ENCODE measurements at places on chromosomes 1 and 21. TPM values are rescaled to one million over a fixed set of nuclear protein-coding genes. Genes with fewer than 3 reads are reported as not detected.

GRCh38 chr1:201714542-201715329 lies 114.2 kb upstream of the IPO9 start:
- no peaks in the 10 kb centered on the region for H3K36me3 ChIP-seq
- no peak for DNase-seq
- H3K4me1 ChIP-seq = peaks cover 5% of the 10 kb centered on the region
- H3K27ac ChIP-seq = no peak overlapping the region

DNA sequence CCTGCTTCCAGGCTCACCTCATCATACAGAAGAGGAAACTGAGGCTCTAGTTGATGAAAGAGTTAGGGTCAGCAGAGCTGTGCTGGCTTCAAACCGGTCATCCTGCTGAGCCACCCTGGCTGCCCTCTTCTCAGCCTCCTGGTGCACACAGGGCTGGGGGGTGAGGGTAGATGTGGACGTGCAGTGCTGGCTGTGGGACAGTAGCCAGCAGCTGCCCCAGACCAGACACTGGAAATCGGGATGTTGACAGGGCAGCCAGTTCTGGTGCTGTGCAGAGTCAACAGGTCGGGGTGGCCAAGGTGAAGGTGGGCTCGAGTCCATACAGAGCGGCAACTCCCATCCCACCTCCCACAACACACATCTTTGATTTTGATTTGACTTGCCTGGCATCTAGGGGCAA lies 1.5 kb upstream of the CLCNKA start:
- no peak overlapping the region for H3K4me3 ChIP-seq
- no peaks in the 10 kb centered on the region for H3K36me3 ChIP-seq
- H3K4me1 ChIP-seq = no peaks in the 10 kb centered on the region
- H3K27ac ChIP-seq = no peak overlapping the region
- DNase-seq = no peak

DNA sequence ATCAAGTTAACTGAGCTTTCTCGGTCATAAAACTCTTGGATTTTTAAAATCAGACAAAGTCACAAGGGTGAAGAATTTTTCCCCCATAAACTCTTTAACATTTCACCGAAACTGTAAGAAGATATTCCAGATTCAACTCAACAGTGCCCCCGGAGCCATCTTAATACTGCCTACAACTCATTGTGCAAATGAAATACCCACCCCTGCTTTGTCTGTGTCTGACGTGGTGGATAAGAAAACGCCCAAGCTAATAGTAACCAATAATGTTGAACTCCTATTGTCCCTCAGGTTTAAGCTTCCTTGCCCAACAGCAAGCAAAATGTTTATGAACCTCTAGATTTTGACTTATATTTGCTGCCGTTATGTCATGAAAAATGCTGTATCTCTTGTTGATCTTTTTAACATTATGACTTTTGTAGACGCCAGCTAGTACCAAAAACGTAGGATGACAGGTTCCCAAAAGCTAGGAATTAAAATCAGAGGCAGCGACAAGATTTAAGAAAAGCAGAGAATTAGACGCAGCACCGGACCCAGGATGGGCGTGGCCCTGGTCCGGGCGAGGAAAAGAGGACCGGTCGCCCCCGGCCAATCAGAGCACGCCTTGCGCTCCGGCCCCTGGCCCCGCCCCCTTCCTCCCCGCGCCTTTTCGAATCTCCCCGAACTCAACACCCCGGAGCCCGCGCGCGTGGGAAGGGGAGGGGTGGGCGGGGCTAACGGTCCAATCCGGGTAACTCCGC lies 1.1 kb downstream of the STMN1 start:
- H3K27me3 ChIP-seq = peaks cover 21% of the 10 kb centered on the region
- peak; percentile 98 for DNase-seq
- H3K27ac ChIP-seq = peak overlapping the region; percentile 87
- H3K36me3 ChIP-seq = peaks cover 45% of the 10 kb centered on the region
- H3K4me3 ChIP-seq = peak overlapping the region; percentile 94

Gene RGS13
- not detected for total RNA-seq

- no peak overlapping the region for H3K27ac ChIP-seq
- H3K4me3 ChIP-seq = no peak overlapping the region
- H3K27me3 ChIP-seq = no peaks in the 10 kb centered on the region
- DNase-seq = no peak
- peaks cover 55% of the 10 kb centered on the region for H3K36me3 ChIP-seq
Observed at GRCh38 chr1:184945029-184945428, 29.3 kb downstream of the NIBAN1 start.

- H3K36me3 ChIP-seq = no peaks in the 10 kb centered on the region
- H3K27me3 ChIP-seq = no peaks in the 10 kb centered on the region
- H3K27ac ChIP-seq = no peak overlapping the region
- no peak for DNase-seq
Observed at GRCh38 chr1:86030180-86030579, 126.4 kb downstream of the COL24A1 start.

GRCh38 chr1:209265301-209265700 lies 318.2 kb upstream of the CAMK1G start:
- no peaks in the 10 kb centered on the region for H3K36me3 ChIP-seq
- H3K27ac ChIP-seq = no peak overlapping the region
- no peaks in the 10 kb centered on the region for H3K27me3 ChIP-seq
- H3K4me1 ChIP-seq = no peaks in the 10 kb centered on the region

Gene FAM43B
- total RNA-seq = not detected

GRCh38 chr1:87926921-87927320 lies 598.2 kb downstream of the LMO4 start:
- no peaks in the 10 kb centered on the region for H3K36me3 ChIP-seq
- H3K4me1 ChIP-seq = no peaks in the 10 kb centered on the region
- DNase-seq = no peak
- H3K4me3 ChIP-seq = no peak overlapping the region
- no peak overlapping the region for H3K27ac ChIP-seq

Gene PGBD5
- total RNA-seq = not detected

- H3K36me3 ChIP-seq = no peaks in the 10 kb centered on the region
- peaks cover 4% of the 10 kb centered on the region for H3K27me3 ChIP-seq
- peaks cover 11% of the 10 kb centered on the region for H3K4me1 ChIP-seq
- no peak overlapping the region for H3K4me3 ChIP-seq
Observed at GRCh38 chr1:162629651-162630050, 2.6 kb upstream of the DDR2 start.

DNA sequence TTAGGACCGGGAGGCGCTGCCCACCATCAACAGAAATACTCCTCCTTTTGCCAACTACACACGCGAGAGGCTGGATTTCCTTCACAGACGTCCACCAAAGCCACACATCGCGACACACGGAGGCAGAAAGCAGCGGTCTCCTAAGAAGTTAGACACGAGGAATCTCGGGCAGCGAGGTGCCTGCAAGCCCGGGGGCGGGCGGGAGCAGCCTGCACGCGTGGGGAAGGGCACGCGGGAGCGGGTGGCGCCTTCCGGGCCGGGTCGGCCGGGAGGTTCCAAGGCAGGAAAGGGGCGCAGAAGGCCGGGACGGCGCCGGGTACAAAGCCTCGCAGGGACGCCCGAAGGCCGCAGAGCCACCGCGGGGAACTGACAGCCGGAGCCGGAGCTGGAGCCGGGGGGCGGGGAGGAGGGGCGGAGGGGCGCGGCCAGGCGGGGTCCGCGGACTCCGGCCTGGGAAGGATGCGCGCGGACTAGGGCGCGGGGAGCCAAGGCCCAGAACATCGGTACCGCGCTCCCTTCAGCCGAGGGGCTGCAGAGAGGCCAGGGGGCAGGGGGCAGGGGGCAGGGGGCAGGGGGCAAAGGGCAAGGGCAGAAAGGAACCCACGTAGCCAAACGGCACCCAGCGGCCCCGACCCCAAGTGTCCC lies 722 bp downstream of the NPHP4 start:
- H3K4me3 ChIP-seq = peak overlapping the region; percentile 99
- H3K27me3 ChIP-seq = no peaks in the 10 kb centered on the region
- DNase-seq = peak; percentile 63
- peak overlapping the region; percentile 74 for H3K27ac ChIP-seq
- H3K4me1 ChIP-seq = peaks cover 34% of the 10 kb centered on the region
- peaks cover 26% of the 10 kb centered on the region for H3K36me3 ChIP-seq

Gene QSOX1
- total RNA-seq = 28.9 TPM

Gene AGT
- not detected for total RNA-seq

DNA sequence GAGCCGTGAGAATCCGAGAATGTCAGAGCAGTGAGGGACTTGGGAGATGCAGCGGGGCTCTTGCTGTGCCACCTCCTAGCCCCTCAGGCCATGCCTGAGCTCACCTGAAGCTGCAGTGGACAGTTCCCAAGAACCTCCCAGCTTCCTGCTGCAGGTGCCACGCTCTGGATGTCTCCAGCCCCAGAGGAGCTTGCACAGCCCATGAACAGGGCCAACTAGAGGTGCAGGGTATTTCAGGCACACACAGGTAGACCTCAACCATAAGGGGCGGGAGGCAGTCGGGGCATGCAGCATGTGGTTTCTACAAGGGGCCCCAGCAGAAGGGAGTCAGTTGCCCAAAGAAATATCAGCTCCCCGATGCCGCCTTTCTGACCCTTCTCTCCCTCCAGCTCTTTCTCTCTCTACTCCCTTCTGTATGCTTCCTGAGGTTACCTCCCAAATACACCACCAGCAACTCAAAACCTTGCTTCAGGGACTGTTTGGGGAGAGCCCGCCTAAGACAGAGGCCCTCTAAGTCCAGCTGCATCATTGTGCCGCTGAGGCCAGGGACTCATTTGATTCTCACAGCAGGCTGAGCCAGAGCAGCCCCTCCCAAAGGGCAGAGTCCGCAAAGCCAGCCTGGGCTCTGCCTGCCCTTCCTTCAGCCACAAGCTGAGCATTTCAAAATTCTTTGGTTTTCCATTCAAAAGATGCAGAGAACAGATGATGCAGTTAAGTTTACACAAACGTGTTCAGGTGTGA lies 209.8 kb downstream of the MATN1 start:
- no peak overlapping the region for H3K27ac ChIP-seq
- no peaks in the 10 kb centered on the region for H3K4me1 ChIP-seq
- H3K27me3 ChIP-seq = peaks cover 3% of the 10 kb centered on the region
- DNase-seq = no peak
- no peak overlapping the region for H3K4me3 ChIP-seq

DNA sequence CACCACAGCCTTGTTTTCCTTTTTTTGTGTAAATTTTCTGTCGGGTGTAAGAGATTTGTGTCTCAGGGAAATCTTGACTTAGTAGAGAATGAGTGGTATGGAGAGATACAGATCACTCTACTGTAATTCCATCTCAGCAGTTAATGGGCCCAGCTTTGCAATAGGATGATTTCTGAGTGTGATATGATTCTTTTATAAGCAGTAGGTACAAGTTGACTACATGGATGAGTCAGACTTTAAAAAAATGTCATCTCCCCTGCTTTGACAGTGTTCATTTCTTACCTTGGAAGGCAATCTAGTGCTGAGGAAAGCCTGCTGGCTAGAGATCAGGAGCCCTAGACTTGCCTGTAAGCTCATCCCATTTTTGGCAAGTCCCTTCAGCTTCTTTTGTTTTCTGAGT lies 261.9 kb downstream of the RYR2 start:
- no peak overlapping the region for H3K4me3 ChIP-seq
- no peaks in the 10 kb centered on the region for H3K36me3 ChIP-seq
- H3K4me1 ChIP-seq = no peaks in the 10 kb centered on the region
- H3K27me3 ChIP-seq = peaks cover 2% of the 10 kb centered on the region
- H3K27ac ChIP-seq = no peak overlapping the region
- DNase-seq = no peak

DNA sequence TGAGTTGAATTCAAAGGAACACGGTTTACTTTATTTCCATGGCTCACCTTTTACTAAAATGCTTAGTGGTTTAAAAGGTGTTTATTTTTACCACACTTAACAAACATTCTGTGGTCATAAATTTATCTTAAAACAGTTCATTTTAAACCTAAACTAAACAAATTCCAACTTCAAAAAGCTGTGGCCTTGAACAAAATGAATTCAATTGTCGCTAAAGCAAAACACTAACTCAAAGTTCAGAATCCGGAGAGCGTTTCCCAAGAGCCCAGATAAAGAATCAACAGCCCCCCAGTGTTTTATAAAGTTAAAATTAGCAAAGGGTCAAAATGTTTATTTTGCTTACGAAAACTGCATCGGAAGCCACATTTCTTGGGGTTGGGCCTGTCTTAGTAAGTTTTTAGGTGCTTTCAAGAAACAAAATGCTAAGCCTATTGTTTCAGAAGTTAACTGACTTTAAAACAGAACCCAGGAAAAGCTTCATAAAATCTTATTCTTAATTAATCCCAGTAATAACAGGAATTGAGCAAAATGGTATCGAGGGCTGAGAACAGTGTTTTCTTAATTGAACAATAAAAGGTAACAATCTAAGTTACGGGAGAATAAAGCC lies 1.3 kb downstream of the PUM1 start:
- peak overlapping the region; percentile 96 for H3K4me3 ChIP-seq
- peaks cover 28% of the 10 kb centered on the region for H3K36me3 ChIP-seq
- peak overlapping the region; percentile 96 for H3K27ac ChIP-seq
- no peak for DNase-seq

Gene EPHA8
- not detected for total RNA-seq

- peaks cover 8% of the 10 kb centered on the region for H3K27me3 ChIP-seq
- H3K4me3 ChIP-seq = no peak overlapping the region
- no peaks in the 10 kb centered on the region for H3K36me3 ChIP-seq
- peaks cover 34% of the 10 kb centered on the region for H3K4me1 ChIP-seq
Observed at GRCh38 chr1:23171181-23171755, 2.6 kb upstream of the LUZP1 start.

- no peak overlapping the region for H3K27ac ChIP-seq
- peaks cover 35% of the 10 kb centered on the region for H3K4me1 ChIP-seq
- H3K4me3 ChIP-seq = no peak overlapping the region
- H3K36me3 ChIP-seq = peaks cover 5% of the 10 kb centered on the region
- DNase-seq = no peak
Observed at GRCh38 chr1:209790286-209791193, 6.2 kb upstream of the C1orf74 start.

DNA sequence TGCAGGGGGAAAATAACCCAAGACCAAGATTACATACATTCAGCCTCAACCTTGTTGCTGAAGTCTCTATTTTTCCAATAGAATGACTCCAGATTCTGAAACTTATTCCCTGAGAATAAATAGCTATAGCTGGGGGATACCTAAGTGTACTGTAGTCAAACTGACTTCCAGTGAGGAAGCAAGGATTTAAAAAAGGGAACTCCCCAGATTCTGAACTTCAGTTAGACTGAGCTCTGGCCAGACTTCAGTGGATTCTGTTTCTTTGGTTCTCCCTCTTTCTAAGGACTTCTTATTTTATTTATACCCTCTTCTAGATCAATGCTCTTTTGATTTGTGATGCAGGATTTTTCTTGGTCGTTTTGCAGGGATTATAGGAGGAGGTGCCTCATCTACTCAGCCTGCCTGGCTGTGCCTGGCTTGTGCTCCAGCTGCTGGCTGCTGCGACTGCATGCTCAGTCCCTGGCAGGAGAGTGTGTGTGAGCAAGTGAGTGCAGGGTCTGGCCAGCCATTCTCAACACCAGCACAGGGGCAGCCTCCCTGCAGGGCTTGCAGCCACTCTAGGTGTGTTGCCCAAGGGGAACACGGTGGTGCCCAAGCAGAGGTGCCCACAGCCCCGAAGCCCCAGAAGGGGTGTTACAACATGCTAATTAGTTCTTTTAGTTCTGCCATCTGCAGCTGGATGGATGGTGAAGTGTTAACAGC lies 43.0 kb downstream of the SPATA17 start:
- DNase-seq = no peak
- no peak overlapping the region for H3K4me3 ChIP-seq
- no peaks in the 10 kb centered on the region for H3K36me3 ChIP-seq
- H3K27ac ChIP-seq = no peak overlapping the region
- no peaks in the 10 kb centered on the region for H3K27me3 ChIP-seq
- H3K4me1 ChIP-seq = no peaks in the 10 kb centered on the region

All from activated CD4-positive, alpha-beta memory T cell treated with anti-CD3 and anti-CD28 coated beads, Interleukin-2, amount 10 ng/mL, durations not matched to agents 7 days and 5 days (primary cell).